ENCODE measurements at places on chromosomes 5 and 9.

DNA sequence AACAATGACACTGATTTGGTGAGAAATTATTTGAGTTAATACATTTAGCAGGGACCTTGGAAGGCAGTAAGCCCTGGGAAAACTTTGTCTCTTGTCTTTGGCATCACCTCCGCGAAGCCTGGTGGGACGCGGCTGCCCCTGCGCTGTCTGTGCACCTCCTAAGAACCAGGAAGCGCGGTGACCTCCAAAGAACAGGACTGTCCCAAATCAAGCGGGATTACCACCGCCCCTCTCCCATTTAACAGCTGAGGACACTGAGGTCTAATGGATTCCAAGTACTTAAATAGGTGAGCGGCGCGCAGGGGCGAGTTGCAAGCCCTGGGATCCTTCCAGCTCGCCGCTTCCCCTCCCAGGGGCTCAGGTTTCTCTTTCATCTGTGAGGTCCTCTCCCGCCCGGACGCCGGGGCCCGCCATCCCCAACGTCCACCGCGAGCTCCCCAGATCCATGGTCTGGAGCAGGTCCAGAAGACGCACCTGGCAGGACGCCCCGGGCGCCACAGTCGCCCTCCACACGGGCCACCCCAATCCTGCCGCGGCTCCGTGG is 432 bp downstream of the STARD4 start:
- no peak for DNase-seq

DNA sequence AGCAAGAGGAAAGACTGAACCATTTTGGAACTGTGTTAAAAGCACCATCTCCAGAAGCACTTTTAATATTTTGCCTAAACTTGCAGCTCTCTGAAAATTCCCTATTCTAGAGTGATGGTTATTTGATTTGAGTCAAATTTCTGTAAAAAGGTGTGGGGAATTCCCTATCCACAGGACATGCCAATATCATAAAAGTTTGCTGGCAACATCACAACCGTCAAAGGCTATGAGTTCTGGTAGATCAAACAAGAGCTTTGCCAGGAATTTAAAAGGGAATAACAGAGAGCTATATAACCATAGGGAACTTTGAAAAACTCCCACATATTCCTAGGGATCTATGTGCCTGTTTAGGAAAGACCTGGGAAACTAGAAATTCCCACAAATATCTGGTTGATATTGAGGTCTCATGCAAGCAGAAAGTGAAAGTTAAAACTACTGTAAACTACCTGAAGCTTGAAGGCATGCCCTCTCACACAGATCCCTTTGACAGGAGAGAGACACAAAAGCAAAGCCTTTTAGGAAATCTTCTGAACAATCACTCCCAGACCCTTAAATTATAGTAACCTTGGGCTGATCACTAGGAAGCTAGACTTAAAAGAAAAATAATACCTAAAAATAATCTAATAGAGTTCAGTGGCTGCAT is 549.9 kb downstream of the ANXA1 start:
- DNase-seq: no peak

- no peak for DNase-seq
Observed at GRCh38 chr5:132176987-132177386, 50.7 kb downstream of the P4HA2 start.

- no peak for DNase-seq
Observed at GRCh38 chr5:159944056-159944600, 27.8 kb downstream of the ADRA1B start.

DNA sequence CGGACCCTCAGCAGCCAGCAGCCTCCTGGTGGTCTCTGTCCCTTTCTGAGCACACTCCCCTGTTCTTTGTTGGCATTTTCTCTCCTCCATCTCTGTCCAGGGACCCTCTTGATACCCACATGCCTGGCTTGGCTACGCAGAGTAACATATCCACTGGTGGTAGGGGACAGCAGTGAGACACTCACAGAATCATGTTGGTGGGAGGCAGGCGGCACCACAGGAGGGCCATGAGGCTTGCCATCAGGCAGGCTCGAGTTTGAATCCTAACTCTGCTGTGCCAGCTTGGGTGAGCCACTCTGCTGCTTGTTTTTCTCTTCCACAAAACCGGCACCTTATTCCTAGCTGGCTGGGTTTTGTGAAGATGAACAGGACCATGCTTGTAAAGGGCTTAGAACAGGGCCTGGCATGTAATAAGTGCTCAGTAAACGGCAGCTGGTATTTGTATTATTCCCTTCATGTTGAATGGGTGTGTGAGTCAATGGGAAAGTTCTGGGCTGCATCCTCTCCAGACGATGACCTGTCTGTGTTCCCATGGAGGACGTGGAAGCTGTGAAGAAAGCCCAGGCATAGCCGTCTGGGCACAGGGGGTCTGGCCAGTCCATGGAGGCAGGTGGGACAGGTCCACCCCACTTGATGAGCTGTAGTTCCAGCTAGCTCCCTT is 2.3 kb downstream of the COL27A1 start:
- no peak for DNase-seq

DNA sequence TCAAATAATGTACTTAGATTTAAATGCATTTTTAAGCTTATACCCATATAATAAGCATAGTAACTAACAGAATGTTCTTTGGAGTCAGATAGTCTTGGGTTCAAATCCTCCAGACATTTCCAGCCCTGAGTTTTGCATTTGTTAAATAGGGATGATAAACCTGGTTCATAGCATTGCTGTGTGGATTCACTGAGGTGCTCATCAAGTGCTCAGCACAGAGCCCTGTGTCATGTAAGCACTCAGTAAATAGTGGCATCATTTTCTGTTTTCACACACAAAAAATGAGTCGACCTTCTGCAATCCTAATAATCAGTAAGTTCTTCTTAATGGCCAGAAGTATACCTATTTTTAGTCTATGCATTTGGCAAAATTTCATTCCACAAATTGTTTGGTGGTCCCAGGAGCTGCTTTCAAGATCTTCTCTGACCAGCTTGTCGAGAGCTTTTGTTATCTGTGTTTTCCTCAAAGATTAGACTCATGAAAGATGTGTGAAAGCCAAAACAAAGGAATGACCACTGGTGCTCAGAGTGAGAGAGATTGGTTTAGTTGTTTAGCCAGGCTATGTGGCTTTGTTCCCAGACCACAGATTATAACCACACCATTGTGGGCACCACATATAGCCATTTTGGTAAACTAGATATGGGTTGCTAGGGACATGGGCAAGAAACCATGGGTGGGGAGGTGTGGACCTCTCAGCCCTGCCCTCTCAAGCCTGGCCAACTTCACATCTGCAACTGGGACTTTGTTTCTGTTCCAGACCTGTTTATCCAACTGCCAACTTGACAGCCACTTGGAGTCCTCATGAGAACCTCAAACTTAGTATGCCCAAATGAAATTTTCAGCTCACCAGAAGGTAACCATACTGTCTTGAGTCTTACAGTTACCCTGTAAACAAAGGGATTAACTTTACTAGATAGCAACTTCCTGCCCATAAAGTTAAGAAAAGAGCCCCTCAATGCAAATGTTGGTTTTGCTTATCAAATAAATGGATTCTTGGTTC is 45.0 kb downstream of the DOCK8 start:
- DNase-seq: no peak

- DNase-seq: no peak
Observed at GRCh38 chr5:147880487-147880886, 2.0 kb downstream of the SCGB3A2 start.

DNA sequence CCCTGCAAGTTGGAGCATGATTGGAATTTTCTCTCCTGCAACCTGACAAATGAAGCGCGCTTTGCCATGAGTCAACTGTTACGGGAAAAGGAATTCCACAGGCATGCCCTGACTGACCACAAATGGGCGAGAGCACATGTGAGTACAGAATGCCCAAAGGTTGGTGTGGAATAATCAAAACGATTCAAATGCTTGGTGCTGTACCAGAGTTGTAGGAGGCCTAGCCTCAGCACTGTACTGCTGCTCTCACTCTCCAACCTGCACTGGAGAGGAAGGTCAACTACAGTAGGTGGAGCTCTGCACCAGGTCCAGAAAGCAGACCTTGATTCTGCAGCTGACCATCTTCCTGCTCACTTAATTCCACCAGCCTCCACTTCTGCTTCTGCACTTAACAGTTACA is 406.9 kb upstream of the ACTBL2 start:
- no peak for DNase-seq

GRCh38 chr5:80369521-80369920 is 38.3 kb upstream of the ZFYVE16 start:
- DNase-seq: no peak

GRCh38 chr5:125117566-125117965 is 371.1 kb upstream of the ZNF608 start:
- no peak for DNase-seq

All from stimulated activated CD4-positive, alpha-beta T cell treated with anti-CD3 and anti-CD28 coated beads, Interleukin-1b, Interleukin-23, amount 100 ng/mL, for 1 hour (primary cell).